ENCODE measurements at places on chromosomes 7 and 10.
A peak's percentile ranks its signal among the peaks of the same experiment; 100 is the strongest.

- no peak for DNase-seq
Observed at GRCh38 chr10:99595236-99595635, 25.0 kb downstream of the SLC25A28 start.

DNA sequence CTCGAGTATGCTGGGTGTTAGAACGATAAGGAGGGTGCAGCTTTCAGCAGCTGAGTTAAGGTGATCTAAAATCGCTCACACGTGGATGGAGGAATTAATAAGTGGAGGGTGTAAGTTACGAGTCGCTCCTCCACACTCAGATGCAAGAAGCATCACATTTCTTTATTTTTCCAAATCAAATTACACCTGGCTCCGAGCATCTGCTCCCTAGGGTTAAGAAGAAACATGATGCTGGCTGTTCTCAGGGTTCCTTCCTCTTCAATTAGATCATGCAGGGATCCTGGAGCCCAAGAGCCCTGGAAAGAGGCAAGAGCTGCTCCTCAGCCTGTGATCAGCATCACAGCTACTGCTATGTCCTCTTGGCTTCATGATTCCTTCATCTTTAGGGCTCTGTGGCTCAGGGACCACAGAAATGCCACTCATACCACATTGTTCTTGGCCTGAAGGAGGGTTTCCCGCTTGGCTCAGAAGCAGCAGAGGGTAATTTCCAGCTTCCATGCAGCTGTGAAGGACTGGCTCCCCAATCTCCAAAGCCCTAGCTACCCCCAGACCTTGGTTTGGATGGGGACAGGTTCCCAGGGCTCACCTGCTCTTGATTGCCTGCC, 235.9 kb upstream of the ZNF32 start:
- DNase-seq = no peak

DNA sequence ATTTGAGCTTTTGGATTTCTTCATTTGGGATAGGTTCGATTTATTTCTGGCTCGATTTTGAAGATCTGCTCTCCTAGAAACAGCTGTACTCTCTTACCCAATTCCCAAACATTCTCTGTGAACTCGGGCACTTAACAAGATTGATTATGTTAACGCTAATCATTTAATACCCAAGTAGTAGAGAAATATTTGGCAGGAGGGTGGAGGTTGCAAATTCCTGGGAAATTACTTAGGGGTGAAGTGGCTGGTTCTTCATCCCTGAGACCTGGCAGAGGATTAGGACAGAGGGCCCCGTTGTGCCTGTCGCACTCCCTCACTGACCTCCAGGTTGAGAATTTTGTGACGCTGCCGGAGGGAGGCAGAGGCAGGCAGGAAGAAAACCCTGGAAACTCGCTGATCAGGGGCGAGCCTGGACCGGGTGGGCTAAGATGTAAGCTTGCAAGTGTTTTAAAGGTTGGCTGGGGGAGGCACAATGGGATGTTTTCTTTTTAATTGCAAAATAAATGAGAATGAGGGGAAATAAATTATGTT, 182.6 kb downstream of the TCF7L2 start:
- no peak for DNase-seq

GRCh38 chr10:15209827-15210509, 41.5 kb upstream of the NMT2 start:
- peak; percentile 56 for DNase-seq

DNA sequence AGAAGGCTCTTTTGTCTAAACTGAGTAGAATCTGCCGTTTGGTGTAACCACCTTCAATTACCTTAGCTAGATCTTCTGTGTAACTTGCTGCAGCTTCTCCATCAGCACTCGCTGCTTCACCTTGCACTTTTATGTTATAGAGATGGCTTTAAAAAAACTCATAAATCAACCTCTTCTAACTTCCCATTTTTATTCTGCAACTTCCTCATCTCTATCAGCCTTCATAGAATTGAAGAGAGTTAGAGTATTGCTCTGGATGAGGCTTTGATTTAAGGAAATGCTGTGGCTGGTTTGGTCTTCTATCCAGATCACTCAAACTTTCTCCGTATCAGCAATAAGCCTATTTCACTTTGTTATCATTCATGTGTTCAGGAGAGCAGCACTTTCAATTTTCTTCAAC, 1131.9 kb upstream of the CELF2 start:
- DNase-seq = no peak

DNA sequence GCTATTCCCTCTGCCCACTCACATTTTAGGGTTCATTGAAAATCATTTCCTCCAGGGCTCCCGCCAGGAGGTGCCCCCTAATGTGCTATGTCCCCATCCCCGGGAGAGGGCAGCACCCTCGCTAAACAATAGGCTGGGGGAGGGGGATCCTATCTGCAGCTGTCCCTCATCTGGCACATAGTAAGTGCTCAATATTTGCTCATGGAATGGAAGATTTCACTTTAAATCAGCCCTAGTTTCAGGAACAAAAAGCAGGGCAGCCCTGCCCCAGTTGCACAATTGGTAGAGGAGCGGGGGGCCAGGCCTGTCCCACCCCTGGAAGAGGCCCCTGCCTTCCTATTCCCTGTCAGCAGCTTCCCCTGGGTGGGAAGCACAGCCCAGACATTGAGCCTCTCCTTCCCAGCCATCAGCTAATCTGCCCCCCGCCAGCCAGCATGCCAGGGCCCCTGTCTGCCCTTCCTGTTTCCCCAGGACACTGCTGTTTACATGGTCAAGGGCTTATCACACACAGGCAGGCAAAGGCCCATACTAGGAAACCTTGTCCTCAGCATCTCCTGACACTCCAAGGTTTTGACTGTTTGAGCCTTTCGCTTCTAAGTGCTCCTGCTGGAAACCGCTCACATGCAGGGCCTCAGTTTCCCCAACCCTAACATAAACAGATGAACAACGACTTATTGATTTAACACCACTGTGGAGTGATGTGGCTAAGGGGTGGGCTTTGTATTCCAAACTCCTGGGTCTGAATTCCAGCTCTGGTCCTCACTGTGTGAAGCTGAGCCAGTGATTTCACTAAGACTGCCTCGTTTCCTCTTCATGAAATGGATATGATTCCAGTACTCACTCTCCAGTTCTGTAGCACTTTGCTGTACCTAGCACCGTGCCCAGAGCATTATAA, 130.7 kb upstream of the ZMIZ1 start:
- DNase-seq = no peak

DNA sequence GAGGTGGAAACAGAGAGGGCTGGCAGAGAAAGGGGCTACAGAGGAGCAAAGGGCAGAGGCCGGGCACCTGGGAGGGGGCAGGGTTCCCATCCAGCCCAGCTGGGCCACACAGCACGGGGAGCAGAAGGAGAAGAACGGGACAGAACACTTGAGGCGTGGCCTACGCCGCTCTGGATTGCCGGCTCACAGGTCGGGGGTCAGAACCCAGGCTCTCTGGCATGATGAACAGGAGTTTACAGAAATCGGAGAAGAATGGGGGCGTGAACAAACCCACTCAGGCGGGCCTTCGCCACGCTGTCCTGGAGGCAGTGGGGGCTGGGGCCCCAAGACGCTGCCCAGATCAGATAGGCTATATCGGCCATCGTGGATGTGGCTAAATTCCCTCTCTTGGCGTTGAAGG, 362.2 kb upstream of the SHH start:
- DNase-seq = no peak

- no peak for DNase-seq
Observed at GRCh38 chr10:132468216-132468615, 69.4 kb upstream of the INPP5A start.

DNA sequence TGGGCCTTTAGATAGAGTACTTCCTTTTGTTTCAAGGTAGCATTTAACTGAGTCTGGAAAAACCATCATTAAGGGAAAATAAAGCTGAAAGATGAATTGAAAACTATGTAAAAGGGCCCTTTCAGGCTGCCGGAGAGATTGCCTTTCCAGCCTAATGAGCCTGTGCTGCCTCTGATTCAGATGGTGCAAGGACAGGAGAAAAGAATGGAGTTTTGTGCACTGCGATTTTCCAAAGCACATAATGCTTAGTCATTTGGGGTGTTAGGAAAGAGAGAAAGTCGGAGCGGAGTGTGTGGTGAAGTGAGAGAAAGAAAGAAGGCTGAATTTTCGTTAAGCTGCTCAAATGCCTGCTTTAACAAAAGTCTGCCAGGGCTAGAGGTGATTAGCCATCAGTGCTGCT, 259.7 kb downstream of the PAXIP1 start:
- DNase-seq = no peak

- DNase-seq = no peak
Observed at GRCh38 chr10:1249142-1249920, 193.1 kb downstream of the WDR37 start.

DNA sequence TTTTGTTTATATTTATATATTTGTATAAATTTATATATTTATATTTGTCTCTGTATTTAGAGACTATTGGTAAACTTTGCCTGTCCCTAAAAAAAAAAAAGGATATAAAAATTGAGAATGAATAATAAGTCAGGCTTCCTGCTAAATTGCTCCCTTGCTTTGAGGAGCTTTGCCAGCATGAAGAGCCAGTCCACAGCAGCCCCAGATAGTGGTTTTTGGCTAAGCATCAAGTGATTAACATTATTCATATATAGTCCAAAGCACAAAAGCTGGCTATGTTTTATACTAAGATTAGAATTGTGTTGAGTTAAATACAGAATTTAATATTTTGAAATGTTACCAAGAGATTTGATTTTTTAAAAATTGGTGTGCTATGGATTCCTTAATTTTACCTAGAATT, 264.9 kb upstream of the FERD3L start:
- no peak for DNase-seq

- DNase-seq = no peak
Observed at GRCh38 chr7:35246819-35247218, 7.1 kb downstream of the TBX20 start.

GRCh38 chr7:116306409-116307048, 96.2 kb downstream of the TES start:
- DNase-seq = no peak

GRCh38 chr10:31413325-31413724, 94.3 kb downstream of the ZEB1 start:
- no peak for DNase-seq

DNA sequence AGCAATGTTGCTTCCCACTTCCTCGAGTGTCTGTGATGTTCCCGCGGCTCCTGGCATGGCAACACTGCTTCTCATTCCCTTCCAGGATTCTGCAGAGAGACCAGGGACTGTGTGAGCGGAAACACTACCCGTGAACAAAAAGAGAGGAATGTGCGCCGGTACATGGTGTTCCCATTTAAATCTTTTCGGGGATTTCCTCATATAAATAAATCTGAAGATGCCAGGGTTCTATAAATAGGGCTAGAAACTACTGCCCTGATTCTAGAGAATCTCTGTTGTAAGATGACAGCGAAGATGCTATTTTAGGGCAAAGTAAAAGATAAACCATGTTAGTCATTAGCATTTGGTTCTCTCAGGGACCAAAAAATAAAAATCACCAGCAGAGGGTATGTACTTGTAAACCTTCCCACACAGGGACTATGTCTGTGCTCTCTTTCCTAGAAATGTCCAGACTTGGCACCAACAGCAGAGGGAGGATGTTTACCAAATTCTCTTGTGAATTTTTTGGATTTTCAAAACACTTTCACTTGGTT, 92.2 kb upstream of the DDC start:
- DNase-seq = no peak

GRCh38 chr10:128525936-128526335, 399.7 kb upstream of the MKI67 start:
- no peak for DNase-seq

DNA sequence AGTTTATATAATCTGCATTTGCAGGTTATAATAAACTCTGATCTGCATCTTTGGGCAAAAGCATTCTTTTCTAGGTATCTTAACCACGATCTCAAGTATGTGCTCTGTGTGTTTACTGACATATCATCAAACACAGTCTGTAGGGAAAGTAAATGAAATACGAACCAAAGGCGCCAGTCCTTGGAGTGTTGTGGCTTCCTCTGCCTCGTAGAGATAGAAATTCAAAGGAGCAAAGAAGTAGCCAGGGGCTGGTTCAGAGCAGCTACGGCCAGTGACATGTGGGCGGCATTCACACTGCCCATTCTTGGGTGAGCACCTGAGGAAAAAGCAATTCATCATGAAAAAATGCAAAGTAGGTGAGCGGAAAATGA, 38.7 kb downstream of the LAMB4 start:
- DNase-seq = no peak

GRCh38 chr7:141246426-141246825, 172.6 kb downstream of the TMEM178B start:
- DNase-seq = no peak

GRCh38 chr10:58795560-58795959, 282.9 kb downstream of the BICC1 start:
- no peak for DNase-seq

- DNase-seq = no peak
Observed at GRCh38 chr7:147818317-147818716, 772.2 kb upstream of the C7orf33 start.

DNA sequence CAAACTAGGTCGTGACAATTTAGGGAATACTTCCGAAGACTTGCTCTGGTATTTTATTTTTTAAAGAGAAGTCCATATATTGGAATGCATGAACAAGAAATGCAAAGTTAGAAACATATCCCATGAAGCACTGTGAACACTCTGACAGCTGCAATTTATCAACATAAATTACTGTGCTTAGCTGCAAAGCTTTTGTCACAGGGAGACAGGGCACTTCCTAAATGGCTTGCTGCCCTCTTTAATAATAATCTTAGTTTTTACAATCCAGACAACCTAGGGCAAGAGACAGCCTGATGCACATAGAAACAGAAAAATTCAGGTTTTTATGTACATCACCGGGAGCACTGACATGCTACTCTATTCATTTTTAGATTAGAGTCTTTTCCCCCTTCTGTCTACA, 78.3 kb upstream of the NOBOX start:
- DNase-seq = no peak

DNA sequence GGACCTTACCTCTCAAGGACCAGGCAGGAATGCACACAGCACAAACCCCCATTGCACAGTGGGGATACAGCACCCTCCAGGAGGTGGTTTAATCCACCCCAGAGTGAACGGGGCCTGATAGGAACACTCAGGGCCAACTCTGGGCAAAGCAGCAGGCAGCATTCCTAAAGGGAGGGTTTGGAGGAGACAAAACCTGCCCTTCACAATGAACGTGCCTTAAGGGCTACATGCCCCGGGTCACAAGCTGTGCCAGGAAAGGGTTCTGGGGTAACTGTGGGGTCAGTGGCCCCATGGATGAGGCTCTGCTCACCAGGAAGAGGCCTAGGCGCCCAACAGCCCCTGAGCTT, 1.1 kb downstream of the GPRIN2 start:
- no peak for DNase-seq

- DNase-seq = no peak
Observed at GRCh38 chr7:3712841-3713240, 411.8 kb downstream of the SDK1 start.

- peak; percentile 30 for DNase-seq
Observed at GRCh38 chr7:74092964-74093471, 9.4 kb downstream of the LIMK1 start.

- no peak for DNase-seq
Observed at GRCh38 chr7:26189697-26190096, 10.8 kb downstream of the HNRNPA2B1 start.

DNA sequence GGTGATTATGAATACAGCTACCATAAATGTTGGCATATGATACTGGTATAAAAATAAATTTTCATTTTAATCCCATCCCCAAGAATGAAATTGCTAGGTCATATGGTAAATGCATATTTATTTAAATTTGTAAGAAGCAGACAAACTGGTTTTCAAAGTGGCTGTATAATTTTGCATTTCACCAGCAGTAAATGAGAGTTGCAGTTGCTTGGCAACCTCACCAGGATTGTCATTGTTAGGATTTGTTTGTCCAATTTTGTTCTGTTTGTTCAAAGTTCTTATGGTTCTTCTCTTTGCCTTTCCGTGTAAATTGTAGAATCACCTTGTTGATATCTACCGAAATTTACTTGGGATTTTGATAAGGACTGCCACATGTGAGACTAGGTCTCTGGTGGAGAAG, 237.4 kb downstream of the OTUD1 start:
- DNase-seq = no peak
